ENCODE measurements at places on chromosomes 3 and 15. TPM values are rescaled to one million over a fixed set of nuclear protein-coding genes. Genes with fewer than 3 reads are reported as not detected.

The FEM1B gene
- total RNA-seq = 48.9 TPM

The RETNLB gene
- total RNA-seq = not detected

The C3orf80 gene
- total RNA-seq = 0.22 TPM

The NAALADL2 gene
- total RNA-seq = 5.2 TPM

DNA sequence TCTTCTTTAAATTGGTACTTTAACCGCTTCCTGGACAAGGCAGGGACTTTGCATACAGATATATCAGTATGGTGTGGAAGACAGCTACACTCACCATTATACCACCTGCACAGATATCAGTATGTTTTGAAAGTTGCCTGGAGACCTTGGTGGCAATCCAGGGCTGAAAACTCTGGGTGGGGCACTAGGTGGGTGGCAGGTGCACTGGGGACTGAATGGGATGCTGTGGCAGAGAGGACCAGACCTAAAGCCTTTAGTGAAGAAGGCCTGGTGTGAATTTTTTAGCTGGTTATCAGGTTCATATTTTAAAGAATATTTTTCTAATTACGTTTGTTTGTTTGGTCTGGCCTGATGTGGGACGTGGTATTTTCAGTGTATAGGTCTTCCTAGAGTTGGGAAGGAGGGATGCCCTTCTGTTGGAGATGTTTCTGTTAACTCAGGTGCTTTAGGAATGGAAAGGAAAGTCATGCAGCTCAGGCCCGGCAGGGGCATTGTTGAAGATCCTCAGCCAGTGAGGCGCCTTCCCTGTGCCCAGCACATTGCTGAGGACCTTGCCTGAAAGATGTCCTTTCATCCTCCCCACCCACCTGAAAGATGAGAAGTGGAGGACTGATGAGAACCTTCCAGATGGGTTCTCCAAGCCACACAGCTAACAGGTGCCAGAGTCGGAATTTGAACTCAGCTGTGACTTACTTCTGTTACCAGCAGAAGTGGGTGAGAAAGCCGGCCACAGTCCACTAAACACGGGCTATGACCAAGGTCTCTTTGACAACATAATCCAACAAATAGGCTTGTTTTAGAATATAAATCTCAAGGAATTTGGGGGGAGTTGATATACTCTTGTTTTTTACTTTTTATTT, 77.3 kb downstream of the APBA2 start:
- DNase-seq = no peak

The CD47 gene
- total RNA-seq = 44.2 TPM

DNA sequence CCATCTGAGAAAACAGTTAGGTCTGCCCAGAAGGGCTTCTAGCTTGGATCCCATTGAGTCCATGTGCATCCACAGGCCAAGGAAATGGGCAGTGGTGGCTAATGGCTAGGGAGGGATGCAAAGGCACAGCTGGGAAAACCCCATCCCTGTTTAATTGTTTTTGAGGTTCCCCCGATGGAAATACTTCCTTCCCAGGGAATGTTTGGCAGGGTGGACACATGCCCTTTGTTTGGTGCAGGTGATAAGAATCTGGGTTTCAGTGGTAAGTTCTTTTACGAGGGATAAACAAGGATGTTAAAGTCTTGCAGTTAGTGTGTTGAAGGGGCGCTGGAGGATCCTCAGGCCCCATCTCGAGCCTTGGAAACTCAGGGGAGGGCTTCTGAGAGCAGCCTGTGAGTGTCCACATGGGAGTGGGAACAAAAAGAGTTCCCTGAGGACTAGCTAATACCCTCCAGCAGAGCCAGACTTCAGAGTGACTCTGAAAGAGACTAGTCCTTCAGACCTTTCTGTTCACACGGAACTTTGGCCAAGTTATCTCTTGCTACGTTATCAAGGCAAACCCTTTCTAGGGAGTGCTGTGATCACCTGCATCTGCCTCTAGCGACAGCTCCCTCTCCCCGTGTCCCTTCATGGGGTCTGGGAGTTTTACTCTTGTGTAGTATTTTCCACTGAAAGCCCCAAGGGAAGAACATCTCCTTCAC, 17.4 kb downstream of the PTPRG start:
- DNase-seq = no peak

DNA sequence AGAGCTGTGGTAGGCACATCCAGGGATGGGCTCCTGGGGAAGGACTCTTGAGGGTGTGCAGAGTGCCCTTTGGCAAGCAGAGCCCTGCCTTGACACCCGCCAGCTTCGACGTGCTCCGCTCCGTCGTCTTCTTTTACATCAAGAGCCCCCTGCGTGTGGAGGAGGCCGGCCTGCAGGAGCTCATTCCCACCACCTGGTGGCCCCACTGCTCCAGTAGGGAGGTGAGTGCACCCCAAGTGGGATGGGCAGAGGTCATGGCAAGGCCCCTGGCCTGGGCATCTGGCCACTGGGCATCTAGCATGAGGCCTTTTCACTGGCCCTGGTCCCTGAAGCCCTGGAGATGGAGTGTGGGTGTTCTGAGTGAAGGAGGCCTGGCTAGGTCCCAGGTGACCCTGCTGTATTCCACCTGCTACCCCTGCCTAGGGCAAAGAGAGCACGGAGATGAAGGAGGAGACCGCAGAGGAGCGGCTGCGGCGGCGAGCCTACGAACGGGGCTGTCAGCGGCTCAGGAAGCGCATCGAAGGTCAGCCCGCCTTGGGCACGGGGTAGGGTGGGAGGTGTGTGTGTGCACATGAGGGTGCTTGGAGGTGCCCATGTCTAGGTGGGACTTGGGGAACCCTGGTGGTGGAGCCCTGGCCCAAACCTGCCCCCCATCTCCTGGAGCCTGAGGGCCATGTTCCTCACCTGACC, 12.2 kb downstream of the RNF123 start:
- peak; percentile 41 for DNase-seq
